ENCODE measurements at places on chromosomes 4 and X.

GRCh38 chr4:185464183-185464582 is 7.3 kb downstream of the CCDC110 start:
- no peak for DNase-seq

DNA sequence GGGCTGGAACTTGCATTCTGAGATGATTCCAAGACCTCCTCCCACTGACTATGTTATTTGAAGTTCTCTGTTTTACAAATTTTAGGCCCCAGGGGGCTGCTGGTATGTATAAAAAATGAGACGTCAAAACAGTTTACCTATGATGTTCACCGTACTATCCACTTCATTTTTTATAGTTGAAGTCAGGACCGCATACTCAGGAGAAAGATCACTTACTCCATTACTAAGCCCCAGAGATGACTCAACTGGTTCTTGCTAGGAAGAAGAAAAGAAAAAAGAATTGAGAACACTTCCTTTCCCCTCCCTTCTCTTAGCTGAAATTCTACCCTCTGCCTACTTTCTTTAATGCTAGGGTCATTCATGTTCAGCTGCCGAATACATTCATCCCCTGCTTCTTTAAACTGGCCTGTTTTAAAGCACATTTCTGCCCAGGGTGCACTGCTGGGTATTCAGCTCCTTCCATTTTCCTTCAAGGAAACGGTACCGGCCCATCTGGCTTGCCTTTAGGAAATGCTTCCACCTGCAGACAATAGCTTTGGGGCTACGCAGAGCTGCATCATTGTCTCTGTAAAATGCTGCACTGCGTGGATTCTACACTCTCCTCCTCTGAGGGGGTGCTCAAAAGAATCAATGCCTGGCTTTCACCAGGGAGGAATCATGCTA is 66.2 kb downstream of the IRF2 start:
- peak; percentile 79 for DNase-seq

DNA sequence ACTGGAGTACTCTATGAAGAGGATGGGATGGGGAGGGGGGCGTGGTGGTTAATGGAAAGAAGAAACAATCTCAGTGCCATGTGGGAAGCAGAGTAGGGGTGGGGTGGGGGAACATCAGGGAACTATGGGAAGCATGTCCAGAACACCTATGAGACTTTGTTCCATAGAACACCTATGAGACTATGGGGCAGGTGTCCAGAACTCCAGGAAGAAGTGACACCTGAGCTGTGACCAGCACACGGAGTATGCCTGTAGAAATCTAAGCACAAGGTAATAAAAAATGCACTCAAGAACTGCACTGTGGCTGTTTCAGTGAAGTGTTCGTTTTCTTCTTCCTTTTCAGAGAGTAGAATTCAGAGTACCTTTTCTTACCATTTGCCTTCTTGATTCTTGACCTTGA is 704.8 kb upstream of the TENM3 start:
- DNase-seq = no peak

DNA sequence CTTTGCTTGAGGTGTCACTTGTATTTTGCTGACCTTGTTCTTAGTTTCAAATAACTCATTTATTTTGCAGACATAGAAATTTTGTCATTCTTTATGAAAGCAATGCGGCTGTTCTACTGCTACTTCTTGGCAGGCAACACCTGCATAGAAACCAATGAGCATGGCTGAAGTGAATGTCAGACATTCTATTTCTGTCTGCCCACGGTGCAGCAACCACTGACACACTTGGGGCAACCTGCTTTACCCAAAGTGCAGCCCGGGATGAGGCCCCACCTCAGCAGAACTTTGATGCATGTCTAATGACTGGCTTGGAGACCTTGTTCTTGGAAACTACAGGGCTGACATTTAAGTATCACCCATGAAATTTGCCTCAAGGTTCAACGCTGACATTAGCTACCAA is 93.6 kb downstream of the RBM47 start:
- no peak for DNase-seq

- DNase-seq = peak; percentile 33
These were observed 15.5 kb upstream of the NHS start for GRCh38 chrX:17359500-17359899.

DNA sequence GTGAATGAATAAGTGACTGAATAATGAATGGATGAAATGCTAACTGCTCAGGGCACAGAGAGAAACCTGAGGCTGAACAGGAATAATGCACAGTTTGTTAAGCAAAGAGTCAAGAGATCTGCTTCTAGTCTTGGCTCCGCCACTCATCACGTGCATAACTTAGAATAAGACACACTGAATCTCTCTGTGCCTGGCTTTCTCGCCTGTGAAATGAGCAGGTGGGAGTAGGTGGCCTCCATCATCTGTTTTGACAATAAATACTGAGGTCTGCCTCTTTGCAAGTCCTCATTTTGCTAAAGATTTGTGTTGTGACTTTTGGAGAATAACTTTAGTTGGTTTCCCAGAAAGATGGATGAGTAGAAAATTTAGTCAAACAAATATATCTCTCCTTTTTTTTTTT is 318.0 kb downstream of the FBXW7 start:
- no peak for DNase-seq

DNA sequence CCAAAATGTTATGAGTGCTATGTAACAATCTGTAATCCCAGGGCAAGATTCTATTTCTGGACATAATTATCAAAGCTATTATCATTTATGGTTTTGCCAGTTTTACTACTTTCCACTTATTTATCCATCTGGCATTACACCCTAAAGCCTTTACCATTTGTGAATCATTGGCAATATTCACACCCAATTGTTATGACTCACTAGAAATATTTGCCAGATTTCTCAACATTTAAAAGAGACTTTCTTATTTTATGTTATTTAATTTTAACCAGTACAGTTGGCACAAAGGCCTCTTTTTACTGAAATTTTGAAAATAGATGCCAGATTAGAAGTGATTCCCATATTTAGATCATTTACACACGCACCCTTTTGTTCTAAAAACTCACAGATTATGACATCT is 242.7 kb upstream of the WDFY3 start:
- DNase-seq = peak; percentile 34

DNA sequence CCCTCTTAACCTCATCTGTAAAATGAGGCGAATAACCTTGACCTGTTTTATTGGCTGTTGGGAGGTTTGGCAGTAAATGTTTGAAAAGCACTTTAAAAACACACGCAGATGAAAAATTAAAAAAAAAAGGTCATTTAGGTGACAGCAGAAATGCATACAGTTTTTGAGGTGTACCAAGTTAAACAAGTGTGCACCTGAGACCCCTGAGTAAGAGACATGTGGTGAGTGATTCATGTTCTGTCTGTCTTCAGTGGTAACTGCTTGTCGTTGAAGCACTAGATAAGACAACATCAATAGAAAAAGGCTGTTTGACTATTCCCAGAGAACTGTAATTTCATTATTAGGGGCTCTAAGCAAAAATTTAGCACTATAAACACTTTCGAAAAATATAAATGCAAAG is 608.4 kb upstream of the PITX2 start:
- DNase-seq = peak; percentile 10

DNA sequence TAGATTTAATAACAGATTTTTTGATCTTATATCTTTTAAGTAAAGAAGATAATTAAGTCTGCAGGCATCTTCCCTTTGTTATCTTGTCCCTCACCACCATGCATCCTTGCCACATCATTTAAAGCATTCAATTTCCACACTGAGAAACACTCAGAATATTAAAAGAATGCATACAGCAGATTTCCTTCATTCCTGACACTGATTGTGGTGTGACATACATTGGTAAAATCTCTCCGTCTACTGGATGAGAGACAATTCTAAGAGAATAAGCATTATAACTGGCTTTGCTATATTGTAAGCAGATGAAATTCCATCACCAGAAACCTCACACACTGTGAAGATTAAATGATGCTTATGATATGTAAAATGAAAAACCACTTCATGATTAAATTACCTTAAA is 97.4 kb upstream of the TRPC5OS start:
- DNase-seq = no peak

- no peak for DNase-seq
These were observed 7.6 kb downstream of the ACSL1 start for GRCh38 chr4:184818216-184818564.

DNA sequence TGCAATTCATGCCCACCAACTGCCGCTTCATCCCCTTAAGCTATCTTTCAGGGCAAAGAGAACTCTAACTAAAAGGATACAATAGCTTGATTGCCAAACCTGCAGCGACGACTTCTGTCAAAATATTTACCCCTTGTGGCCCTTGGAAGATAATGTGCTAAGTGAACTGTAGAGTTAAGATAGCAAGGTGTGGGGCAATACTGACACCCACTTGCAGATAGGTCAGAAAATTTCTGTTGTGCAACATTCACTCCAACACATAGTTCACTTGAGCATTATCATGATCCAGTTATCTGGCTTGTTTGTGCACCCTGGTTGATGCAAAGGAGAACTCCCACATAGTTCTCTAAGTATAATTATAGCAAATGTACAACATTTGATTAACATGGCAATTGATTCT is 55.6 kb downstream of the RHOXF2B start:
- no peak for DNase-seq

- DNase-seq = no peak
These were observed 196.0 kb downstream of the NWD2 start for GRCh38 chr4:37440501-37440900.

DNA sequence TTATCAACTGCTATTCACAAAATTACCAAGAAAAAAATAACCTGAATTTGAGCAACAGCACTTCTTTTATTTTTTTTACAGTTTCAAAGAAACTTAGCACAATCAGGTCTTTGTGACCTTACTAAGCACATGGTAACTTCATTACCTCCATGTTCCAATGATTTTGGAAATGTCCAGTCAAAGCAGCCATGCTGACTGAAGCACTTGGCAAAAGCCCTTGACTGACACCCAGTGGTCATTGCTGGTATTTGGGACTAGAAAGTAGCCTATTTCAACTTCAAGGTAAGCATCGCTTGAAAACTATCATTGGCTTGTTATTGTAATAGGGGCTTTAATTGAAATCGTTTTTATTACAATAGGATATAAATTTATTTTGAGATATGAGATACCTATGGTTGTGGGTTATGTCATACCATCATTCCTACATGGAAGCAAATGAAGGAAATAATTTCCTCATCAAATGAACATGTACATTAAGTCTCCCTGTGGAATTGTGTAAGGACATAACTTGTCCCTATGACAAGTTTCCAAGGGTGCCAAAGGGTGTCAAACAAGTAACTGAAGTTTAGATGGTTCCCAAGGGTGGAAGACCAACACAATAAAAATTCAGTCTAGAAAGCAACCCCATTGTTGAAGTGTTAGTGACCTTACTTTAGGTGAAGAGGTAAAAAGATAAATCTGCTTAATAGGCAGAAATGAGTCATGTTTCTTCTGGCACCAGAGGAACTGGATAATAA is 15.2 kb upstream of the ANXA10 start:
- DNase-seq = peak; percentile 69

DNA sequence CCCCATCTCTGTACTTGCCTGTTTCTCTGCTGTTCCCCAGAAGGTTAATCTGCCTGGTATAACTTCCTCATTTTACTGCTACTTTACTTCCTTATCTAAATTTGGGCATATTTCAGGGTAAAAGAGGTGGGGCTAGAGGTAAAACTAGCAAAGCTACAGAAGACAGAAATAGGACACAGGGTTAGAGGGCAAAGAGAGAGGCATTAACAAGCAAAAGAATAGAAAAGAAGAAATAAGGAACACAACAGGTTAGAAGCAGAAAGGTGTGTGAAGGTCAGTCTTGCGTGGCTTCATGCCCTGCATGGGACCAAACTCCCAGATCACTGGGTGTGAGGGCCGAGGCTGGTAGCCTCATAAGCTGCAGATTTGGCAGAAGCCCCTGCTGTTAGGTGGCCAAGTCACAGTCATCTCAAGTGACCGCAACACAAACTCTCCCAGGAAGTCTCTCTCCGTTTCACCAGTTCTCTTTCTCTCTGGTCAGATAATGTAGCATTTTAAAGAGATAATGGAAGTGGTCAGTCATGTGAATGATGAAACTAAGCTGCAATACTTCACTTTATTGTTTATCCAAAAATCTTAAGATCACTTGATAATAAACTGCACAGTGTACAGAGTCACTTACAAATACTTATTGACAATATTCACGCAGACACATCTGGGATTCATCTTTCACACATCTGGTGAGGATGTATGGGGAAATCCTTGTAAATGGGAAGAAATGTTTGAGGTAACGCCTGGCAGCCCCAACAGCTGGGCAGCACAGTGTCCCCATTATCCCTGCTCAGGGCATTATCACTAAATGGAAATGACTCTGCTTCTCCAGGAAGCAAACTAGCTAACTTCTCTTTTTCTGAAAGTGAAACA is 16.4 kb downstream of the TMEM154 start:
- no peak for DNase-seq

- peak; percentile 82 for DNase-seq
These were observed 719 bp downstream of the USO1 start for GRCh38 chr4:75724867-75725724.

GRCh38 chr4:103365285-103365684 is 167.1 kb upstream of the CENPE start:
- no peak for DNase-seq

DNA sequence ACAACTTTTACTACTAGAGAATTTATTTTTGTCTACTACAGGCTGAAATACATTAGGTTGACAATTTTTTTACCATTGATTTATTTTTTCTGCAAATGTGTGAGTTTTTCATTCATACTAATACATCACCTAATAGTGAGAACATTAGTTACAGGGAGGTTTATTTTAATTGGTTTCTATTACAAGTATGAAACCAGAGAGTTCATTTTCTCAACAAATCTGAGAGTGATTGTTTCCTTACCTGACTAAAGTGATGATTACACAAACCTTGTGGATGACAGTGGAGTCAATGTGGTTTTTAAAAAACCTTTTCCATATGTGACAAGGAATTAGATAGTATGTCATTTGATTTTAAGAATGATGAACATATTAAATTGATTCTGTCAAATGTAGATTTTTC is 227.4 kb downstream of the PALLD start:
- DNase-seq = no peak

DNA sequence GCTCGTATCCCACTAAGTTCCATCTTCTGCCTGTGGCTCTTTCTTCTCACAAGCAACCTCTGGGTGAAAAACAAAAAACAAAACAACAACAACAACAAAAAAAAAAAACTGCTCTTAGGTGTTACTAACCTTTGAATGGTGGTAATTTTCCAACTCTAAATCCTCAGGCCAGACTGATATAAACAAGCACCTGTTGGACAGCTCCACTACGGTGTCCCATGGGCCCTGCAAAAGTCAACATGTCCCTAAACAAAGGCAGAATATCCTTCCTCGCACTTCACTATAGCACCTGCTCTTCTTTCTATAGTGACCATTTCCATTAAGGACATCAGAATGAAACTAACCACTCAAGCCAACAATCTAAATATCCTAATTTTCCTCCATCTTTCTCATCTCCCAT is 54.6 kb upstream of the PARM1 start:
- no peak for DNase-seq

- DNase-seq = no peak
These were observed 20.6 kb downstream of the LYAR start for GRCh38 chr4:4269331-4269731.

DNA sequence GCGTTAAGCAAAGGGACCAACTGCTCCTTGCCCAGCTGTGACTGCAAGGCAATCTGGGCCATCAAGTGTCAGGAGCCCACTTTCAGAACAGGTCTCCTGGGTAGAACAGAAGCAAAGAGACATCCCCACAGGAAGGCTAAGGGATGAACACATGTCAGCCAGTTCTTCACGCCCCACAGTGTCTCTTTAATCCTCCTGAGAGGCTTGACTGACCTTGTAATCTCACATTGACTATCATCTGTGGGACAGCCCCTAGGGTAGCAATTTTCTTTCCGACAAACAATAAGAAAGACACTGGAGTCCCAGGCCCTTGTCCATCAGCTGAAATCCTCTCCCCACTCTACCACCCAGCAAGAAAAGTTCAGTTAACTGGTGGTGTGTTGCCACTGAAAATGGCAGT is 1.0 kb downstream of the CHRDL1 start:
- no peak for DNase-seq

- DNase-seq = no peak
These were observed 2.5 kb downstream of the PABPC1L2A start for GRCh38 chrX:73076838-73077237.

Data from ELR (cell line).